ENCODE measurements at places on chromosomes 6 and 20. TPM values are rescaled to one million over a fixed set of nuclear protein-coding genes. Genes with fewer than 3 reads are reported as not detected.

MEP1A gene
- total RNA-seq = 0.09 TPM

SNAI1 gene
- 3.7 TPM for total RNA-seq

SLC17A1 gene
- total RNA-seq = 26.3 TPM

ENPP1 gene
- 6.5 TPM for total RNA-seq

GSTA4 gene
- 17.4 TPM for total RNA-seq

RSPO3 gene
- 8.9 TPM for total RNA-seq

BACH2 gene
- total RNA-seq = 6.9 TPM

CLIC5 gene
- total RNA-seq = 7.4 TPM

FANCE gene
- total RNA-seq = 2.7 TPM

ARHGAP40 gene
- total RNA-seq = 20.2 TPM

HLA-DQB1 gene
- 13.8 TPM for total RNA-seq

RUNX2 gene
- total RNA-seq = 4.7 TPM

CD24 gene
- total RNA-seq = 2,350 TPM

SLC35D3 gene
- total RNA-seq = not detected

SAMD10 gene
- 7.9 TPM for total RNA-seq

CCNC gene
- 55.9 TPM for total RNA-seq

EFCAB8 gene
- total RNA-seq = 0.13 TPM

HLA-E gene
- 525 TPM for total RNA-seq

RBBP8NL gene
- 0.13 TPM for total RNA-seq

ELOVL4 gene
- total RNA-seq = 0.38 TPM

PRPH2 gene
- 1.6 TPM for total RNA-seq

SMPDL3A gene
- 10.7 TPM for total RNA-seq

HBS1L gene
- 59.1 TPM for total RNA-seq

SLC17A9 gene
- total RNA-seq = 9.5 TPM

PTCRA gene
- not detected for total RNA-seq

ZKSCAN3 gene
- total RNA-seq = 8.3 TPM

MAPK14 gene
- total RNA-seq = 56.6 TPM

ULBP1 gene
- total RNA-seq = 0.72 TPM

PRRT1 gene
- 2.4 TPM for total RNA-seq

ZC3H12D gene
- total RNA-seq = 3.7 TPM

FERMT1 gene
- total RNA-seq = 0.57 TPM
